ENCODE measurements at places on chromosomes 12 and 14. TPM values are rescaled to one million over a fixed set of nuclear protein-coding genes. Genes with fewer than 3 reads are reported as not detected.

Gene LYZ
- polyA plus RNA-seq = 27.3 TPM

Gene DNAI7
- 0.38 TPM for polyA plus RNA-seq

Gene IGF1
- 33.4 TPM for polyA plus RNA-seq

Gene ARMH4
- polyA plus RNA-seq = 6.8 TPM
